Aorta (tissue), 5 donors: ENCODE measurements at places on chromosomes 12 and 14. TPM values are rescaled to one million over a fixed set of nuclear protein-coding genes. Genes with fewer than 3 reads are reported as not detected.
A peak's percentile ranks its signal among the peaks of the same experiment; 100 is the strongest.

DNA sequence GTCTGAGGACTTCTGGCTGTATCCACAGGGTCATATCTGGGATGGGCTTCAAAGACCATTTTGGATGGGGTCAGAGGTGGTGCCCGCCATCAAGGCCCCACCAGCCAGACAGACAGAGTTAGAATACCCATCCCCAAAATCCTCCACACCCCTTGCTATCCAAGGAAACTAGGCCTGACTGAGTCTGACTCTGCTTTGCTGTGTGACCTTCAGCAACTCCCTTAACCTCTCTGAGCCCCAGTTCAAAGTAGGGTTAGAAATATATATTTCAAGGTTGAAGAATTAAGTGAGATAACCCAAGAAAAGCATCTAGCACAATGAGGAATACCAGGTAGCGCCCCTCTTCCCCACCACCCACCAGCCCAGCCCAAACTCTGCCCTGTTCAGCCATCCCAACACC is 20.3 kb downstream of the BCL11B start:
- H3K27me3 ChIP-seq, result peaks cover 3% of the 10 kb centered on the region
- no peak overlapping the region for H3K27ac ChIP-seq
- H3K4me1 ChIP-seq, result no peaks in the 10 kb centered on the region
- no peak overlapping the region for H3K4me3 ChIP-seq
- DNase-seq, result no peak

- no peaks in the 10 kb centered on the region for H3K4me1 ChIP-seq
- H3K4me3 ChIP-seq, result no peak overlapping the region
- H3K27me3 ChIP-seq, result no peaks in the 10 kb centered on the region
- no peak overlapping the region for H3K27ac ChIP-seq
- DNase-seq, result no peak
Observed at GRCh38 chr12:92493816-92494215, 209.0 kb upstream of the PLEKHG7 start.

Gene DENND5B
- total RNA-seq, result 22.5 TPM

DNA sequence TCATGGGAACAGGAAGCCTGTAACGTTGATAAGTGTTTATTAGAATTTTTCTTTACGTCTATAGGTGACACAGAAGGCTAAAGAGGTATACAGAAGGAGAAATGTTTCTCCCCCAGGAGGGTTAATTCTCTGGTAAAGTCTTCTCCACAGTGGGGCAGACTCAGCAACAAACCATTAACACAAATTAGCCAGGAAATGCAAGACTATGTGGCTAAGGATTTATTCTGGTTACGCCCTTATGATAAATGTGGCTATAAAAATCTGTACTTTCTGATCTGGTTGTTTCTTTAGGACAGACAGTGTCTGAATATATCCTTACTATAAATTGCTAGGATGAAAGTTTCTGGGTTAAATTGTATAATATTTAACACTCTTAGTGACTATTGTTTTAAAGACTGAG is 423.3 kb downstream of the FLRT2 start:
- no peaks in the 10 kb centered on the region for H3K4me1 ChIP-seq
- H3K27me3 ChIP-seq, result no peaks in the 10 kb centered on the region
- H3K36me3 ChIP-seq, result no peaks in the 10 kb centered on the region
- no peak for DNase-seq
- H3K4me3 ChIP-seq, result no peak overlapping the region

Gene EID3
- 8.6 TPM for total RNA-seq

GRCh38 chr14:95021588-95021987 is 135.7 kb downstream of the DICER1 start:
- H3K27ac ChIP-seq, result no peak overlapping the region
- DNase-seq, result no peak
- no peaks in the 10 kb centered on the region for H3K36me3 ChIP-seq
- no peaks in the 10 kb centered on the region for H3K4me1 ChIP-seq

GRCh38 chr12:53862206-53862605 is 76.4 kb upstream of the HOXC13 start:
- no peak for DNase-seq
- H3K36me3 ChIP-seq, result no peaks in the 10 kb centered on the region
- H3K27ac ChIP-seq, result no peak overlapping the region
- no peaks in the 10 kb centered on the region for H3K27me3 ChIP-seq
- H3K4me3 ChIP-seq, result no peak overlapping the region

DNA sequence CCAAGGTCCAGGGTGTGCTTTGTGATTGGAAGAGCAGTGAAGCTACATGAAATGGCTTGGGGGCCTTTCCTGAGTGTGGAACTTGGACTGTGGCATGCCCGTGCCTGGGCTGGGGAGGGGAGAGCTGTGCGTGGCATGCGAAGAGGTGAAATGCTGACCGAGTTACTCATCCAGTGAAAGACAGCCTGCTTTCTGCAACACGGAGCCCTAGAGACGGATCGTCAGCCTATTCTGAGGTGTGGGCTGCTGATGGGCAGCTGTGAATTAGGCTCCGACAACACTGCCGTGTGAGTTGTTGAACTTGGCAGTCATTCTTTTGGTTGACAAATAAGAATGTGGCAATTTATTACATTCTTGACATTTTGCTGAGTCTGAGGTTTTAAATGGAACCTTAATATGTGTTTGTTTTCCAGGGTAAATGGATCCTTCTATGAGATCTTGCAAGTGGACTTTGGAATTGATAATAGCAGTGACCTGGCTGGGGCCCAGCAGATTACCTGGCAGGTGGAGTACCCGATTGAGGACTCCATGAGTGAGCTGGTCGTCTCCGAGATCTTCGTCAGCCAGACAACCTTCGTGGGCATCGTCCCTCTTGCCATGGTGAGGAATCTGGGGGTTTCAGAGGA is 453.9 kb downstream of the AACS start:
- H3K4me3 ChIP-seq, result no peak overlapping the region
- no peaks in the 10 kb centered on the region for H3K36me3 ChIP-seq
- no peaks in the 10 kb centered on the region for H3K27me3 ChIP-seq
- DNase-seq, result no peak

DNA sequence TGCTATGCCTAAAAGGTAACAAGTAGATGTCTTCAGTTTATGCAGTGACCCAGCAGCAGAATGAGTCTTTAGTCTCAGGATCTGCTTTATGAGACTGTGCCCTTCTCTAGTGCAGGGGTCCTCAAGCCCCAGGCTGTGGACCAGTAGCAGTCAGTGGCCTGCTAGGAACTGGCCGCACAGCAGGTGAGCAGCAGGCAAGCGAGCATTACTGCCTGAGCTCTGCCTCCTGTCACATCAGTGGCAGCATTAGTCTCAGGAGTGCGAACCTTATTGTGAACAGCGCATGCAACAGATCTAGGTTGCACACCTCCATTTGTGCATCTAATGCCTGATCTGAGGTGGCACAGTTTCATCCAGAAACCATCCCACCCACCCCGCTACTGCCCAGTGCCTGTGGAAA is 38.4 kb downstream of the LRP6 start:
- DNase-seq, result no peak
- no peaks in the 10 kb centered on the region for H3K4me1 ChIP-seq
- H3K27ac ChIP-seq, result no peak overlapping the region
- H3K27me3 ChIP-seq, result no peaks in the 10 kb centered on the region

GRCh38 chr12:4701395-4702190 is 18.6 kb upstream of the GALNT8 start:
- H3K27ac ChIP-seq, result no peak overlapping the region
- no peak overlapping the region for H3K4me3 ChIP-seq
- no peaks in the 10 kb centered on the region for H3K27me3 ChIP-seq
- no peak for DNase-seq
- H3K36me3 ChIP-seq, result no peaks in the 10 kb centered on the region

Gene AGAP2
- total RNA-seq, result 2.6 TPM

- H3K4me1 ChIP-seq, result no peaks in the 10 kb centered on the region
- DNase-seq, result no peak
- no peaks in the 10 kb centered on the region for H3K36me3 ChIP-seq
- no peak overlapping the region for H3K4me3 ChIP-seq
- H3K27ac ChIP-seq, result no peak overlapping the region
Observed at GRCh38 chr14:45679853-45680252, 426.9 kb upstream of the MIS18BP1 start.

Gene LTB4R2
- total RNA-seq, result 5.5 TPM

GRCh38 chr12:77925536-77926108 is 94.9 kb downstream of the NAV3 start:
- H3K4me1 ChIP-seq, result no peaks in the 10 kb centered on the region
- H3K4me3 ChIP-seq, result no peak overlapping the region
- no peaks in the 10 kb centered on the region for H3K36me3 ChIP-seq
- DNase-seq, result peak; percentile 60

DNA sequence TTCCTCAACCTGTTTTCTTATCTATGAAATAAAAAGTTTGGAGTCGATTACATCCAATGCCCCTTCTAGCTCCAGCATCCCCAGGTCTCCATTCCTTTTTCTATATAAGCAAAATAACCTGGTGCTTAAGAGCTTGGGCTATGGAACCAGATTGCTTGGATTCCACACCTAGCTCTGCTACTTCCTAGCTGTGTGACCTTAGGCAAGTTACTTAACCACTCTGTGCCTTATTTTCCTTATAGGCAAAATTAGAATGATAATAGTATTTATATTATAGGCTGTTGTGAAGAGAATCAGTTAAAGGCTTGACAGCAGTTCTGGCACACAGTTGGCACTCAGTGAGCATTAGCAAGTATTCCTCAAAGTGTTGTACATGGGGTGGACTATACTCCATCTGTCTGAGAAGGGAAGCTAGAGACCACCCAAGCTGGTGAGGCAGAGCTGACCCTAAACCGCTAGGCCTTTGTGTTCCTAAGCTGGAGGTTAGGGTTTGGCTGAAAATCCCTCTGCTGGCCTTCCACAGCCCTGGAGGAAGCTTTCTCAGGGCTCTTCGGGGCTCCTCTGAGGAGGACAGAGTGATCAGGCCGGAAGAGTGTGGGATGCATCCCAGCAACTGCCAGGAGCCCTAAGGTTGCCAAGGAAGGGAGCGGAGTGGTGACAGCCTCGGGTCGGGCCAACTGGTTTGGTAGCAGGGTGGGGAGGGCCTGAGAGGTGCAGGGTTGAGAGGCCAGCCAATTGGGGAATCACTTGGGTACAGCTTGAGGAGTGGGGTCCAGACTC is 6.0 kb upstream of the KRT4 start:
- H3K36me3 ChIP-seq, result no peaks in the 10 kb centered on the region
- DNase-seq, result peak; percentile 5
- no peak overlapping the region for H3K27ac ChIP-seq
- no peak overlapping the region for H3K4me3 ChIP-seq
- H3K4me1 ChIP-seq, result no peaks in the 10 kb centered on the region

GRCh38 chr12:93526786-93527428 is 45.6 kb upstream of the SOCS2 start:
- DNase-seq, result no peak
- no peak overlapping the region for H3K27ac ChIP-seq
- H3K4me1 ChIP-seq, result no peaks in the 10 kb centered on the region

DNA sequence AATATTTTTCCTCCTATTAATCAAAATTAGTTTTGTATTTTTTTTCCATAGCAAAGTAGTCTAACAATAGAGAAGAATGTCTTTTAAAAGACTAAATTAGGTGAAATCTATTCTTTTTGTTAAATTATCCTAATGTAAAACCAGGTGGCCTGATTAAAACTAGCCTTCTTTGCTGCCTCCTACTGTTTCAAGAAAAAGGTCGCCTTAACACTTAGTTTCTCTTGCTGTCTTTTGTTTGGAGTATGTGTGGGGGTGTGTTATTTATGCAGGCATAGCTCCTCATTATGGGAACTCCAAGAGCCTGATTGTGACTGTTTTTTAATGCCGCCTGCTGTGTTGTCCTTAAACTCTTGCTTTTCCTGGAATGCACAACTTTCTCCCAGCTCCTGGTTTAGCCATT is 855.3 kb downstream of the DIO2 start:
- no peaks in the 10 kb centered on the region for H3K4me1 ChIP-seq
- H3K36me3 ChIP-seq, result no peaks in the 10 kb centered on the region
- no peaks in the 10 kb centered on the region for H3K27me3 ChIP-seq
- no peak overlapping the region for H3K4me3 ChIP-seq
- no peak for DNase-seq

Gene KRT71
- total RNA-seq, result not detected

Gene CLECL1
- total RNA-seq, result not detected

DNA sequence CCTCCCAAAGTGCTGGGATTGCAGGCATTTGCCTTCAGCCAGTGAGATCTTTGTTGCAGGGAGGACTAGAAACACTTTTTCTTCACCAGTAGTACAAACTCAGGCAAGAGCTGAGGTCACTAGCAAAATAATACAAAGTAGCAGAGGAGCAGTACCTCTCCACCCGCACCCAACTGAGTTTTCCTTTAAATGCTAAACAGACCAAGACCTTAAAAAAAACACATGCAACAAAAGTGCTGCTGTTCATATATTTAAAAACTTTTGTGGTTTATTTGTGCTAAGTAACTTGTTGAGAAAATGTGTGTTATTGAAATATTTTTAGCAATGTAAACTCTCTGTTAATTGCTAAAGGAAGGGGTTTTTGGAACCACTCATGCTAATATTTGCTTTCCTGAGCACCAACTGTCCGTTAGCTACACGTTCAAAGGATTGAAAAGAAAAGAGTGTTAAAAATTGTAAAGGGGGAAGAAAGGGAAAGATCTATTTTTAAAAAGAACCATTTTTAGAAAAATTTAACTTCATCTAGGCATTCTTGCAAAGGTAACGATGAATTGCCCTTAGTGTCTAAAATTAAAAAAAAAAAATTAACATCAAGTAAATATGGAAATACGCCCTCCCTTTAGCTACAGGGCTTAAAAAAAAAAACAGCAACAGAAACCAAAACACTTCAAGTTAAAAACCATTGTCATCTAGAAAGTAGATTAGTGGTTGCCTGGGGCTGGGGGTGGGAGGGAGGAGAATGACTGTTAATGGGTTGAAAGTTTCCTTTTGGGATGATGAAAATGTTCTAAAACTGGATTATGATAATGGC is 114.0 kb upstream of the KRAS start:
- no peak overlapping the region for H3K27ac ChIP-seq
- DNase-seq, result no peak
- H3K4me3 ChIP-seq, result no peak overlapping the region
- no peaks in the 10 kb centered on the region for H3K27me3 ChIP-seq

GRCh38 chr12:32217354-32218310 is 111.0 kb downstream of the BICD1 start:
- no peak overlapping the region for H3K27ac ChIP-seq
- DNase-seq, result peak; percentile 65
- no peaks in the 10 kb centered on the region for H3K36me3 ChIP-seq

GRCh38 chr14:104933746-104934733 is 9.4 kb downstream of the PLD4 start:
- peak; percentile 74 for DNase-seq
- no peaks in the 10 kb centered on the region for H3K27me3 ChIP-seq
- no peaks in the 10 kb centered on the region for H3K4me1 ChIP-seq
- H3K36me3 ChIP-seq, result no peaks in the 10 kb centered on the region

Gene YY1
- total RNA-seq, result 57.3 TPM

Gene CLEC4E
- total RNA-seq, result 4.2 TPM

Gene RFX4
- total RNA-seq, result not detected

GRCh38 chr12:7959701-7960121 is 23.7 kb upstream of the SLC2A3 start:
- no peaks in the 10 kb centered on the region for H3K27me3 ChIP-seq
- no peak overlapping the region for H3K27ac ChIP-seq
- no peaks in the 10 kb centered on the region for H3K36me3 ChIP-seq
- no peaks in the 10 kb centered on the region for H3K4me1 ChIP-seq
- H3K4me3 ChIP-seq, result no peak overlapping the region

Gene ALX1
- total RNA-seq, result not detected
